Fibroblast of lung (primary cell): ENCODE measurements at places on chromosomes 1 and 21.
A peak's percentile ranks its signal among the peaks of the same experiment; 100 is the strongest.

DNA sequence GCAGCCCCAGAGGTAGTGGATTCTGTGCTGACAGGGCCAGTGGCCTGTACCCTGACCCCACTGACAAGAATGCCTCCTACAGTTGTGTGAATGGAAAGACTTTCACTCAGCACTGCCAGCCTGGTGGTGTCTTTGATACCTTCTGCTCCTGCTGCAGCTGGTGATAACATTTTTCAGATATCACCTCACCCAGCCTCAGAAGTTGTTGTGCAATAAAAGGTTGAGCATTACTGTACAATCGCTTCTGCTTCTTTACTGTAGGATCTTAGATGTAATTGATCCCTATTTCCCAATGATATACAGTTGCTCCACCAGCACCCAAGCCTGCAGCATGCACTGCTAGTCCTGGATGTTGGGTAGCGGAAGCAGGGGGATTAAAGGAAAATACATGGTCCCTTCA lies 4.8 kb upstream of the CHIA start:
- DNase-seq = no peak

- DNase-seq = no peak
These were observed 32.3 kb downstream of the LRRC8B start for GRCh38 chr1:89556726-89557444.

DNA sequence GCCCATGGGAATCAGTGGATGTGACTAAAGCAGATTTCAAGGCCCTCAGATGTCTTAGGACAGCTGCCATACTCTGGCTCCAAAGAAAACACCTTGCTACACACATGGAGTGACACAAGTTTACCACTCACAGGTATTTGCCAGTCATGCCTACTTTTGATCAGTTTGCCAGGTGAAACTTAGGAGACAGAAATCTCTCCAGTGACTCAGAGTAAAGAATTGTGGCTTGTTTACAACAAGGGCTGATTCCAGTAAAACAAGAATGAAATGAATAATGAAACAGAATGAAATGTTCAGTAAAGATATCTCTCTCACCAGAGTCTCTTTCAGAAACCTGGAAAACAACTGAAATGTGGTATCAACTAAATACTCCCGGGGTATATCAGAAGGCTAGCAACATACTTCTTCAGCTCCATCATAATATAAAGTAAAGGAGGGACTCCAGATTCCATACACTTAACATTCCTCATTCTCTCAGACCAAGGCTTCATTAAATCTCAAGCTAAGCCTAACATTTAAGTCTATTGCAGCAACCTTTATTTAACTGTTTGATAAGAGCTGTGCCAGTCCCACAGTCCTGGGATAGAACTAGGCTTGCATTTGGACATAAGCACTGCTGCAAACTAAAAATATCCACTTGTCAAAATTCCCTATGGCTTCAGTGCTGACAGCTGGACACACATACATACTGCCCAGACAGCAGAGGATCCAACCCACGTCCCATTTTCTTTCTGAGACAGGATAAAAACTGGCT lies 143.3 kb downstream of the SIPA1L2 start:
- DNase-seq = peak; percentile 14

- peak; percentile 49 for DNase-seq
These were observed 25.1 kb upstream of the PLEKHA6 start for GRCh38 chr1:204384636-204385352.

GRCh38 chr1:32977546-32978087 lies 13.0 kb upstream of the RNF19B start:
- DNase-seq = no peak

DNA sequence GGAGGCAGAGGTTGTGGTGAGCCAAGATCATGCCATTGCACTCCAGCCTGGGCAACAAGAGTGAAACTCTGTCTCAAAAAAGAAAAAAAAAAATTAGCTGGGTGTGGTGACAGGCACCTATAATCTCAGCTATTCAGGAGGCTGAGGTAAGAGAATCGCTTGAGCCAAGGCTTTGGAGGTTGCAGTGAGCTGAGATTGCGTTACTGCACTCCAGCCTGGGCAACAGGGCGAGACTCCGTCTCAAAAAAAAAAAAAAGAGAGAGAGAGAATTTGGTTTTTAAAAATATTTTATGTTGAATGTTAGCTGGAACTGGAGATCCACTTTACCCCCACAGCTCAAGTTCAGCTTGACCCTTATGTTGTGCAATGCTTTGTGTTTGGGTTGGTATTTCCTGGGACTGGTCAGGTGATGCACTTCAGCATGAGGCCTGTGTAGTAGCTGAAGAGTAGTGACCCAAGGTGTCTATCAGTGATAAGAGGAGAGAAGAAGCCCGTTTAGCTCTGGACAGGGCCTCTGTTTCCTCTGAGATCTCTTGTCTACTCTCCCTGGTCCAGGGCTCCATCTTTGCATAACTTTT lies 36.8 kb upstream of the MACF1 start:
- peak; percentile 67 for DNase-seq

GRCh38 chr1:39799770-39800470 lies 11.3 kb upstream of the BMP8B start:
- peak; percentile 84 for DNase-seq
